Lower lobe of right lung (tissue), 2 donors: ENCODE measurements at places on chromosomes 5 and 9. TPM values are rescaled to one million over a fixed set of nuclear protein-coding genes. Genes with fewer than 3 reads are reported as not detected.
A peak's percentile ranks its signal among the peaks of the same experiment; 100 is the strongest.

SLC6A7 gene
- total RNA-seq: not detected

DNA sequence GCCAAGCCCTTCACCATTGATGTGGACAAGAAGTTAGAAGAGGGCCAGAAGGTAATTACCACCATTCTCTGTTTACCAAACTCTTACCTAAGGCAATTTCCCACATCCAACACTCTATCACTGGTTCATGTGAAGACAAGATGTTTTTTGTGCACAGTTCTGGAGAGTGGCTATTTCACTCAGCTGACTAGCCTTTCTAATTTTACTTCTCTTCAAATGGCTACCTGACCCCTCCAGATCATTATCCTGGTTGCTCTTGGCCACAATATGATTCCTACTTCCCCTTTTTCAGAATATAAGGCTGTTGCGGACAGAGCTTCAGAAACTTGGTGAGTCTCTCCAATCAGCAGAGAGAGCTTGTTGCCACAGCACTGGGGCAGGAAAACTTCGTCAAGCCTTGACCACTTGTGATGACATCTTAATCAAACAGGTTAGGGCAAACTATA lies 7.1 kb downstream of the KIF20A start:
- no peak for DNase-seq
- no peak overlapping the region for H3K4me3 ChIP-seq
- no peak overlapping the region for H3K27ac ChIP-seq
- no peaks in the 10 kb centered on the region for H3K27me3 ChIP-seq

ADAM19 gene
- 12.0 TPM for total RNA-seq

DNA sequence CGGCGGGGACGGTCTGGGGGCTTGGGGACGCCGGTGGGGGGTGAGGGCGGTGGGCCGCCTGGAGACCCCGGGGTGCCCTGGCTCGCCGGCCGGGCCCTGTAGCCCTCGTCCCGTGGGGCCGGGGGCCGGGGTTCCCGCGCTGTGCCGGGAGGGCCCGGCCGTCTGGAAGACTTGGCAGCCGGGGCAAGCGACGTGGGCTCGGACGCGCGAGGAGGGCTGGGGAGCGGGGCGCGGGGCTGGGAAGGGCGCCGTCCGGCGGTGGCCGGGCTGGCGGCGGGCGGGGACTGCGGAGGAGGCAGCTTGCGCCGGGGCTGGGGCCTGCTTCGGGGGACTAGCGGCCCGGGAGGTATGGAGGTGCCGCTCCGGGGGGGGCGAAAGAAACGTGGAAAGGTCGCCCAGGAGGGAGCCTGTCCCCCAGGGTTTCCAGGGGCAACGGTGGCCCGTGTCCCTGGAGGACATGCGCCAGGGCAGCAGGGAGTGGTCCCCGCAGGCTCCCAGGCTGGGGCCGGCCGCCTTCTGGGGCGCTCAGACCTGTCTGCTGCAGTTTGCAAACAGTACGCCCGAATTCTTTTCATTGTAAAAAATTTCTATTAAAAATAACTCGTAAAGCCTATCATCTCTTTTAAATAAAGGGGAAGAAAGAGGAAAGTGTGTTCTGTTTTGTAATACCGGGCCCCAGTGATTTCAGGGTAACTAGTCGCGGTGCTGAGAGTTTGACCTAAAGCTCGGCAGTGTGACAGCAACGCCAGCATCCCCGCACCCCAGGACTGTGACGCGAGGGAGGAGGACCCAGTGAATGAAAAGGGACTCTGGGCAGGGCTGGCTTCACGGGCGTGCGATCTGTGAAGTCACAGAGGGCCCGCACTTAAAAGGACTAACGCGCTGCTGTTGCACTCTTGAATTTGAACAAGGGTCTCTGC lies 752 bp upstream of the ANKH start:
- H3K4me1 ChIP-seq: peaks cover 19% of the 10 kb centered on the region
- peak overlapping the region; percentile 92 for H3K27ac ChIP-seq

- H3K27ac ChIP-seq: no peak overlapping the region
- no peak for DNase-seq
- no peaks in the 10 kb centered on the region for H3K36me3 ChIP-seq
- H3K4me3 ChIP-seq: no peak overlapping the region
- H3K27me3 ChIP-seq: no peaks in the 10 kb centered on the region
- H3K4me1 ChIP-seq: no peaks in the 10 kb centered on the region
Observed at GRCh38 chr9:1619915-1620710, 395.0 kb upstream of the SMARCA2 start.

DNA sequence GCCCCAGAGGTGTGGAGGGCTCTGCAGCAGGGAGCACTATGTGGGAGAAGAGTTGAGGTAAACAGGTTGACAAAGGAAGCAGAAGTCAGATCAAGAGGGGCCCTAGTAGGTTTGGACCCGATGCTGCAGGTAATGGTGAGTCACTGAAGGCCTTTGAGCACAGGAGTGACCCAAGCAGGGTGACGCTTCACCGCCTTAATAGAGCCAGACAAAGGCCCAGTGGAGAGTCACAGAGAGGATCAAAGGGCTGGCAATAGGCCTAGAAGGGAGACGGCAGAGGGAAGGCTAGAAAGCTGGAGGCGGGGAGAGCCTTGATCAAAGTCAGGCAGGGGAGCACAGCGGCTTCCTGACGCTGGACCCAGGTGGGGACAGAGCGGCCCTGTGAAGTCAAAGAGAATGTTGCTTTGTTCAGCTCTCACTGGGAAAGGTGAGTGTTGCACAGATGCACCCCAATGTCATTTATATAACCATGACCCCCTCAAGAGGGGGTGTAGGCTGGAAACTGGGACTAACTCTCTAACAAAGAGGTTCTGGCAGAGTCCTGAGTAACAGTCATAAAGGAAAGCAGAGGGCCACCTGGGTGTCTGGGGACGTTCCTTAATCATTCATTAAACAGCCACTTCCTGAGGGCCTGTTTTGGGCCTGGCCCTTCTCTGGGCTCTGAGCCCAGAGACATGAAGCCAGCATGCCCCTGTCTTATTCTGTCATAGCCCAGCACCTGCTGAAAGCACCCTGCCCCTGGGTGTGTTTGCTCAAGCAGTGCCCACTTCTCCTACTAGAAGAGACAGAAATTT lies 9.8 kb upstream of the CPLX2 start:
- no peaks in the 10 kb centered on the region for H3K36me3 ChIP-seq
- H3K4me1 ChIP-seq: no peaks in the 10 kb centered on the region
- no peak overlapping the region for H3K4me3 ChIP-seq
- H3K27ac ChIP-seq: no peak overlapping the region
- no peak for DNase-seq

DNA sequence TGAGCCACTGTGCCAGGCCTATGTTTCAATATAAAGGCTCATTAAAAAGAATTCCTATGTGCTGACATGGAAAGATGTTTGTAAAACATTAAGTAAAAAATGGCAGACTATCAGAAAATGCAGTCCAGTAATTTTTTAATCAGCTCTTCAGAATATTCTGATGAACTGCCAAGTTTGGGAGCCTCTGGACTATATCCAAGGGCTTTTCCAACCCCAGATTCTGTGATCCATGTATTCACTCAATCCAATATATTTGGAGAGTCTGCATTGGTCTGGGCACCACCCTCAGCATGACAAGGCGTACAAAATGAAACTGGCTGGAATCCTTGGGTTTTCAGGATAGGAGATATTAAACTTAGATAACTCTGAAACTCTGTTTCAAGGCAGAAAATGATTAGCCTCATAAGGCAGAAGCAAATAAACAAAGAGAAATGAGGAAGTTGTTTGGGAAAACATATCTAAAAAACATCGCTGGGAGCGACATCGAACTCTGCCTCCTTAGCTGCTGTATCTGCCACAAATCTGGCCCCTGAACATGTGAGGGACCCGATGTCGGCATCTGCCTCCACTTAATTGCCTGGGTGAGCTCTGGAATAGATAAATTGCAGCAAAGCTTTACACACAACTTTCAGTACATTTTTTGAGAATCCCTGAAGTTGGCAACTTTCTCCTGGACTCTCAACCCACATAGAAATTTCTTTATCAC lies 14.4 kb downstream of the PDE6A start:
- peak overlapping the region; percentile 12 for H3K4me3 ChIP-seq
- no peaks in the 10 kb centered on the region for H3K36me3 ChIP-seq
- no peaks in the 10 kb centered on the region for H3K27me3 ChIP-seq

DNA sequence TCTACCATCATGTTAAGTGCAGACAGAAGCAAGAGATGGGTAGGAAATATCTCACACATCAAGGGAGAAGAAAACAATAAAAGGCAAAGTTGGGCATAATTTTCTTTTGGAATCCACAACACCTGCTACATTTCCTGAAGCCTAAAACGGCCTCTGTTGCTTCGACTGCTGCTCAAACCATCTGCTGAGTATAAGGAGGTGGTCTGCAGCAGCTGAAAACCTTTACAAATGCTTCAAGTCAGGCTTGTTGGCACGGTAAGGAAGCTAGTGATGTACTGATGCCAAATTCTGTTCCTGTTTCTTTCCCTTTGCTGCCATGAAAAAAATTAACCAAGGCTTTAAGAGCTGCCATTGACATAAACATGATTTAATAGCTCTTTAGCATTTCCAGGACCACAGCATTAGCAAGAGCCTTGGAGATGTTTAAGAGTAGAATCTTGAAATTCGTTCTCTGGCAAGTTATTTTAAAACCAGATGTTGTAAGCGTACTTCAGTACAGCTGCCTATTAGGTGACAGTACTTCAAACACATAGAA lies 75.6 kb downstream of the DMRTA1 start:
- no peaks in the 10 kb centered on the region for H3K36me3 ChIP-seq
- H3K4me3 ChIP-seq: no peak overlapping the region
- H3K27me3 ChIP-seq: no peaks in the 10 kb centered on the region
- no peak overlapping the region for H3K27ac ChIP-seq
- DNase-seq: no peak

PCDHGC3 gene
- total RNA-seq: 82.4 TPM
